Skin of body (tissue), 3 donors: ENCODE measurements at places on chromosomes 4 and X. TPM values are rescaled to one million over a fixed set of nuclear protein-coding genes. Genes with fewer than 3 reads are reported as not detected.

PRR27 gene
- total RNA-seq = not detected

BTK gene
- 8.2 TPM for total RNA-seq

EGFL6 gene
- 21.2 TPM for total RNA-seq

VSIG4 gene
- 22.6 TPM for total RNA-seq

RASGEF1B gene
- total RNA-seq = 61.7 TPM

SATL1 gene
- total RNA-seq = 0.20 TPM

SYP gene
- total RNA-seq = 1.7 TPM

TDO2 gene
- 0.59 TPM for total RNA-seq

TLR7 gene
- 2.6 TPM for total RNA-seq

TIMM8A gene
- 5.0 TPM for total RNA-seq

DNA sequence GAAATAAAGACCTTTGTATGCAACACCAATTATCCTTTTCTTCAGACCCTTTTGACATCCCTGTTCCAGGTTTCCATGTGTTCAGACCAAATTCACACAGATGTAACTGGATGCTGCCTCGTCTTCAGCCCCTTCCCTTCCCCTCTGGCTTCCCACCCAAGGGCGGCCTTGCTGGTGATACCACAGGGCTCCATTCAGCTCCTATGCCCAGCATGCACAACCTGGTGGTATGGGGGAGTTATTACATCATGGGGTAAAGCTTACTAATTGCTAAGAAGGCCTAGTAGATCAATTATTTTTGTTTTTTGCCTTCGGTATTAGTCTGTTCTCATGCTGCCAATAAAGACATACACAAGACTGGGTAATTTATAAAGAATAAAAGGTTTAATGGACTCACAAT lies 317.0 kb upstream of the CXXC4 start:
- DNase-seq = no peak

DNA sequence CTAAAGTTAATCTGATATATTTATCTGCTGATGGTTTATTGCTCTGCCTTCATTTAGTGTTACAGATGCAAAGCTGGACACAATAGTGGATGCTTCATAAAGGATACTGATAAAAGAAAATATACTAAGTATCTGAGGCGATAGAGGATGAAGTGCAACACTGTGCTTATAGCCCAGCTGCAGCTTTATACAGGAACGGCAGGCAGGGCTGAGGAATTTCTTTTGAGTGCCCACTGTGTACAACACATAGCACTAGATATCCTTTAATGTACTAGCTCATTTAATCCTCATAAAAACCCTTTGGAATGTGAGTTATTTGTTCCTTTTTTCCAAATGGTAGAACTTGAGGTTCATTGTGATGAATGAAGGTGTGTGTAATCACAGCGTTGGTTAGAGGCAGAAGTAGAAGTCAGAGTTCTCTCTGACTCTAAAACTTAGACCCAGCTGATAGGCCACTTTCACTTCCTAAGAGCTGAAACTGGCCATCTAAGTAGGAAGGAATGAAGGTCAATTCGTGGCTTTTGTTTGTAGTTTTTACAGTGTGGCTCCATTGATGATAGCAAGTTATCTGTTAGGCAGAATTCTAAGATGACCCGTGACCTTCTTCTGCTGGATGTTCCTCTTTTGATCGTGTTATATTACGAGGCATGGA lies 138.0 kb downstream of the VEGFC start:
- no peak for DNase-seq

- no peak for DNase-seq
Observed at GRCh38 chr4:173002830-173003561, 165.6 kb upstream of the GALNT7 start.

- no peak for DNase-seq
Observed at GRCh38 chrX:111854556-111855490, 21.2 kb upstream of the TRPC5OS start.

- no peak for DNase-seq
Observed at GRCh38 chr4:150650751-150651150, 68.8 kb downstream of the MAB21L2 start.

- DNase-seq = no peak
Observed at GRCh38 chrX:75883446-75883845, 98.4 kb upstream of the MAGEE2 start.

GRCh38 chrX:340641-341423 lies 22.2 kb upstream of the GTPBP6 start:
- DNase-seq = no peak

DNA sequence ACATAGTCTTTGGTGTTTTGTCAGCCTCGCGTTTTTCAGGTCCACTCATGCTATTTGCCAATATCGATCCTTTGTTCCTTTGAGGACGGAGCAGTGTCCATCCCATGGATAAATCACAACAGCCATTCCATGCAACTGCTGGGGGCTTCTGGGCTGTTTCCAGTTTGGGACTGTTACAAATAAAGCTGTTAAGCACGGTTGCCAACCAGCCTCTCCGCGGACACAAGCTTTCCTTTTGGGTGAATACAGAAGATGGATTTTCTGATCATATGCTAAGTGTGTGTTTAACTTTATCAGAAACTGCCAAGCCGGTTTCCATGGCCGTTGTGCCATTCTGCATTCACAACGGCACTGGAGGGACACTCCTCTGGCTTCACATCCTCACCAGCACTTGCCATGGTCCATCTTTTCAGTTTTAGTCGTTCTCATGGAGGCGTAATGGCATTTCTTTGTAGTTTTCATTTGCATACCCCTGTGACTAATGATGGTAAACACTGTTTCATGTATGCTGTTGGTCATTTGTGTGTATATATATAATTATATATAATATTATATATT lies 67.8 kb downstream of the ABLIM2 start:
- no peak for DNase-seq

GRCh38 chr4:178953447-178954120 lies 1511.3 kb upstream of the AGA start:
- no peak for DNase-seq

DNA sequence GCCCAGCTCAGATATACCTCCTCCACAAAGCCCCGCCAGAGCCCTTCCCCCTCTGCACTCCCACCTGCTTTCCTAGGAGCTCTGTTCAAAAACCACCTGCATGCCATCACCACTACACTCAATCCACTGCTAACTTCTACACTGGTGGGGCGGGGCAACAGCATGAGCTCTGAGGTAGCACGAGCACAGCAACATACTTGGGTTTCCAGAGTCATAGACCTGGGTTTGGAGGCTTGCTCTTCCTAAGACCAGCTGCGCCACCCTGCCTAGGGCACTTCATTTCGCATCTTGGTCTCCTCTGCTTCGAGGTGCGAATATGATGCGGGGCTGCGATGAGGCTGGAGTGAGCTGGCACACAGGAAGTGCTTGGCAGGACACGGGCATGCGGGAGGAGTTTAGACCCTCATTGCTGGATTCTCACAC lies 3.6 kb downstream of the SASH3 start:
- no peak for DNase-seq

DNA sequence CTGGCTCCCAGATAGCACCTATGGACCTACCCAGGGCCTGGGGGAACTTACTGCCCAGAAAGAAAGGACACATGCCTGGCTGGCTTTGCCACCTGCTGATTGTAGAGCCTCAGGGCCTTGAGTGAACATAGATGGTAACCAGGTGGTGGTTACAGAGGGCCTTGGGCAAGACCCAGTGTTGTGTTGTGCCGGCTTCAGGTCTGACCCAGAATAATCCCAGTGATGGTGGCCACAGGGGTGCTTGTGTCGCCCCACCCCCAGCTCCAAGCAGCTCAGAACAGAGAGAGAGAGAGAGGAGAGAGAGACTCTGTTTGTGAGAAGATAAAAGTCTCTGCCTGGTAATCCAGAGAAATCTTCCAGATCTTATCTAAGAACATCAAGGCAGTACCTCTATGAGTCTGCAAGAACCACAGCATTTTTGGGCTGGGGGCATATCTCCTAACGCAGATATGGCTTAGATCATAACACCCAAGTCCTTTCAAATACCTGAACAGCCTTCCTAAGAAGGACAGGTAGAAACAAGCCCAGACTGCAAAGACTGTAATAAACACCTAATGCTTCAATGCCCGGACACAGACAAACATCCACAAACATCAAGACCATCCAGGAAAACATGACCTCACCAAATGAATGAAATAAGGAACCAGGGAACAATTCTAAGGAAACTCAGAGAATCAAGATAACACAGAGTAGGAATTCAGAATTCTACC lies 16.3 kb upstream of the RP2 start:
- no peak for DNase-seq

DNA sequence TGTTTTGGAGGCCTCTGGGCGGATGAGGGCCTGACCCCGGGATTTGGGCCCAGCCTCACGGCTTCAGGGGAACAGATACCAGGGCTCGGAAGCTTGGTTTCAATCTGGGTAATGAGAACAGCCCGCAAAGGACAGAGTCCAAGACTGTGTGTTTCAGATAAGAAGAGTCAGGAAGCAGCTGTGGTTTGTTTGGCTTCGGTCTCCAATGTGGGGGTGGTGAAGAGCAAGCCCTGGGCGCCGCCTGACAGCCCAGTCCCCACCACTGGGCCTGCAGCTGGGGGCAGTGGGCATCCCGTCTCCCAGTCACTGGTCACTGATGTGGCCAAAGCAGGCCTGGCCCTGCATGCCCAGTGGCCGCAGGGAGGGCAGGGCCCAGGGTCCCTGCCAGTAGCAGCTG lies 9.1 kb downstream of the WFS1 start:
- no peak for DNase-seq

- DNase-seq = no peak
Observed at GRCh38 chr4:22498866-22499265, 17.0 kb downstream of the ADGRA3 start.

GRCh38 chrX:104922206-104922621 lies 298.3 kb downstream of the TEX13A start:
- peak; percentile 0 for DNase-seq

DNA sequence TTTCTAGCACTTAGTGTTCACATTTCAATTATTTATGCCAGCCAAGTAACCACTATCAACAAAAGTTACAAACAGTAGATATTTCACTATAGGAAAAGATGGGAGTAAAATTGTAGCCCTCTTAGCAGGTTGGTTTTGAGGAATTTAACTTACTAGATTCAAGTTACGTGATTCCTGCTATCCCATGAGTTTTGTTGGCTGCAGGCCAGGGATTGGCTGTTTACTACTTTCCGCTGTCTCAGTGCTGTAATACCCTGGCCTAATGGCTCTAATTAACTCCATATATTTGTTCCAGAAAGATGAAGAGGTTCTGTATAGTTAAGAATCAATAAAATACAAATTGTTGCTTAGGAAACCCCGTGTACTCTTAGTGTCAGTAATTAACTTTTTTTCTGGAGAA lies 55.5 kb upstream of the MAGED1 start:
- peak; percentile 1 for DNase-seq

- no peak for DNase-seq
Observed at GRCh38 chr4:173008436-173008835, 160.2 kb upstream of the GALNT7 start.

DNA sequence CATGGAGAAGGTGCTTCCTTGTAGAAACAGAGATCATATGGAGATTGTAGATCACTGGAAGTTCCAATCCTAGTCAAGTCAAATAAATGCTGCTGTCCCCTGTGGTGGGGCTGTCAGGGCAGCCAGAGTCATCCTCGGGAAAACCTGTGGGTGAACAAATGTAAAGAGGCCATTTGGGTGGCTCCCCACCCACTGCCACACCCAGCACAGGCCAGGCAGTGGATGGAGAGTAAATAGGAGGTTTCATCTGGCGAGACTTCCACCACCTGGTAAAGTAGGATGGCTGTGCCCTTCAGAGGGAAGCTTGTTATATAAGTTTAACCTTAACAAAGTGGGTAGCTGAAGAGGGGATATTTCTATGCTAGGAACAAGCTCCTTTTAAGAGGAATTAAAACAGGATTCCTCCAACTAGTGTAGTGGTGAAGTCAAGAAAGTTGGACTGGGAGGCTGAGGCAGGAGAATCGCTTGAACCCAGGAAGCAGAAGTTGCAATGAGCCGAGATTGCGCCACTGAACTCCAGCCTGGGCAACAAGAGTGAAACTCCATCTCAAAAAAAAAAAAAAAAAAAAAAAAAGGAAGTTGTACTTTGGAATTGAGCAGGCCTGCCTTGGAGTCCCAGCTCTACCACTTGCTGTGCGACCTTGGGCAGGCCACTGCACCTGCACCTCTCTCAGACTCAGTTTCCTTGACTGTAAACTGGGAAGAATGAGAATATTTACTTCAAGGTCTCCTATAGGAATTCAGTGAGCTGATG lies 273.7 kb downstream of the PTTG2 start:
- no peak for DNase-seq

- no peak for DNase-seq
Observed at GRCh38 chrX:1463581-1463980, 10.9 kb upstream of the ASMTL start.

- DNase-seq = peak; percentile 52
Observed at GRCh38 chrX:10769696-10770619, 149.6 kb upstream of the MID1 start.

- DNase-seq = no peak
Observed at GRCh38 chr4:121800638-121800960, 524 bp upstream of the EXOSC9 start.

- DNase-seq = no peak
Observed at GRCh38 chr4:128290526-128290925, 2.9 kb upstream of the PGRMC2 start.
